ENCODE measurements at places on chromosomes 4 and X. TPM values are rescaled to one million over a fixed set of nuclear protein-coding genes. Genes with fewer than 3 reads are reported as not detected.

Gene CSAG1
- total RNA-seq, result not detected

Gene GABRE
- 28.5 TPM for total RNA-seq

DNA sequence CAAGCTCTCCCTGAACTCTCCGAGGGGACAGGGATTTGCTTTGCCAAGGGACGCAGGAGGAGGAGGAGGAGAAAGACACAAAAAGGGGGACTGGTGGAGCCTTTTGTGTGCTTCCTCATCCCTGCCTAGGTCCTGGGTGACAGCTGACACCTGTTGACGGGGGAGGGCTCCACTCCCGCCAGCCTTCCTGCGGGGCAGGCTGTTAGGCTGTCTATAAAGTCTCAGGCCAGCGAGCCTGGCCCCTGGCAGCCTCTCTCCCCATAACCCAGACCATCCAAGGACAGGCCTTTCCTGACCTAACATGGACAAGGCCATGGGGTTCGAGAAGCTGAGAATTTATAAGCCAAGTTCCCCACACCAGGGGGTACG is 832 bp upstream of the EVC2 start:
- no peaks in the 10 kb centered on the region for H3K36me3 ChIP-seq
- no peak overlapping the region for H3K4me3 ChIP-seq
- H3K27ac ChIP-seq, result peak overlapping the region; percentile 90

Gene P2RY4
- not detected for total RNA-seq

Gene ALB
- total RNA-seq, result not detected

- DNase-seq, result no peak
- H3K4me1 ChIP-seq, result no peaks in the 10 kb centered on the region
- H3K27ac ChIP-seq, result peak overlapping the region; percentile 59
- no peaks in the 10 kb centered on the region for H3K36me3 ChIP-seq
- no peak overlapping the region for H3K4me3 ChIP-seq
Measured at GRCh38 chr4:157838366-157838765, 334.5 kb downstream of the GASK1B start.

DNA sequence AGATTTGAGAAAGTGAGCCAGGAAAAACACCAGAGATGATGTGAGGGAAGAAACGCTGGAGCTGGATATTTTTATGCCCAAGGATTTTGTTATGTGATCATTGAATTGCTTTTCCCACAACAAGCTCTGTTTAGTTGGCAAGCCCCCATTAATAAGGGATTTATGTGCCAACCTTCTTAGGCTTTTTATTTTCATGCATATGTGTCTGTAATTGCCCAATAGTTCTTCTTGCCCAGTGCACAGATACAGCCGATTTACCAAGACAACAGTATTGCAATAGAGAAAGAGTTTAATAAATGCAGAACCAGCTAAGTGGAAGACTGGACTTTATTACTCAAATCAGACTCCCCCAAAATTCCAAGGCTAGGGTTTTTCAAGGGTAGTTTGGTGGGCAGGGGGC is 57.7 kb downstream of the TRIM2 start:
- no peaks in the 10 kb centered on the region for H3K27me3 ChIP-seq
- no peak overlapping the region for H3K4me3 ChIP-seq
- no peak for DNase-seq
- no peaks in the 10 kb centered on the region for H3K36me3 ChIP-seq

- H3K27me3 ChIP-seq, result no peaks in the 10 kb centered on the region
- no peaks in the 10 kb centered on the region for H3K36me3 ChIP-seq
- H3K4me1 ChIP-seq, result no peaks in the 10 kb centered on the region
- no peak for DNase-seq
- H3K4me3 ChIP-seq, result no peak overlapping the region
Measured at GRCh38 chr4:139593091-139593564, 37.1 kb upstream of the SETD7 start.
